Activated naive CD8-positive, alpha-beta T cell treated with anti-CD3 and anti-CD28 coated beads, Interleukin-2, amount 50 U/mL, for 24 hours (primary cell): ENCODE measurements at places on chromosomes 2 and 18.

DNA sequence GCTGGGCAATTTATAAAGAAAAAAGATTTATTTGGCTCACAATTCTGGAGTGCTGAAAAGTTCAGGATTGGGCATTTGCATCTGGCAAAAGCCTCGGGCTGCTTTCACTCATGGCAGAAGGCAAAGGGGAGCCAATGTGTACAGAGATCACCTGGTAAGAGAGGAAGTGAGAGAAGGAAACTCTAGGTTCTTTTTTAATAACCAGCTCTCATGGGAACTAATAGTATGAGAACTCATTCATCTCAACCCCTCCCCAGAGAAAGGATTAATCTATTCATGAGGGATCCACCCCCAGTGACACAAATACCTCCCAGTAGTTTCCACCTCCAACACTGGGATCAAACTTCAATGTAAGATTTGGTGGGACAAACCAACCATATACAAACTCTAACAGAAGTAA, 129.0 kb downstream of the EVA1A start:
- peaks cover 15% of the 10 kb centered on the region for H3K27me3 ChIP-seq
- no peaks in the 10 kb centered on the region for H3K4me1 ChIP-seq
- no peaks in the 10 kb centered on the region for H3K36me3 ChIP-seq
- no peak for DNase-seq
- H3K4me3 ChIP-seq: no peak overlapping the region

GRCh38 chr2:207839028-207839427, 69.3 kb upstream of the FZD5 start:
- H3K4me1 ChIP-seq: no peaks in the 10 kb centered on the region
- DNase-seq: no peak
- no peaks in the 10 kb centered on the region for H3K36me3 ChIP-seq
- no peak overlapping the region for H3K27ac ChIP-seq

DNA sequence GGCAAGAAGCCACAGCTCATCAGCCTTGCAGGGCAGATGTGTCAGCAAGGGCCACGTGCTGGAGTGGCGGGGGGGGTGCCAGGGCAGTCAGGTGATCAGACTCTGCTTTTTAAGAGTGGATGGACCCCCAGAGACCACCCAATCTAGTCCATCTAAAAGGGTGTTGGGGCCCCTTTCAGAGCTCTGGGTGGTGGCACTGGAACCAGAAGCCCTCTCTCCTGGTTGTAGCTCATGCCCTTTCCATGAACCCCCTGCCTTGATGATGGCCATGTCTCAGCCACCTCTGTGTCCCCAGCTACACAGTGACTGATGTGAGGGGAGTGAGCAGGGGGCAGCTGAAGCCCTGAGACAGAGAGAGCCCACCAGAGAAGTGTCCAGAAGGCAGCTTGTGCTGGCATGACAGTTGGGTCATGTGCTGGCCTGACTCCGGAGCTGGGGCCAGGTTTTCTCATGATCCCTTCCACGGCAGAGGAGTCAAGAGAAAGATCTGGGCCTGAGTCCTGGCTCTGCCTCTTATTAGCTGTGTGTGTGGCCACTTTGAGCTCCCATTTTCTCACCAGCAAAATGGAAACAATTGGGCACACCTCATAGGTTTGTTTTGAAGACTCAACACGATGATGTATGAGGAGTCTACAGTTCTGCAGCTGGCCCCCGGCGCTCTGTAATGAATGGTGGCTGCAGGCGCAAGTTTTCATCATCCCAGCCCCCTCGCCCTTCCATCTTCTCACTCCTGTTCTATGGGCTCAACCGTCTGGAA, 195.7 kb downstream of the ZFP36L2 start:
- no peak overlapping the region for H3K4me3 ChIP-seq
- H3K27me3 ChIP-seq: no peaks in the 10 kb centered on the region
- peaks cover 15% of the 10 kb centered on the region for H3K4me1 ChIP-seq
- H3K27ac ChIP-seq: no peak overlapping the region
- H3K36me3 ChIP-seq: no peaks in the 10 kb centered on the region

- H3K27me3 ChIP-seq: no peaks in the 10 kb centered on the region
- no peaks in the 10 kb centered on the region for H3K4me1 ChIP-seq
- H3K36me3 ChIP-seq: no peaks in the 10 kb centered on the region
- no peak overlapping the region for H3K27ac ChIP-seq
- no peak overlapping the region for H3K4me3 ChIP-seq
Observed at GRCh38 chr2:147149575-147150240, 695.1 kb upstream of the ACVR2A start.

DNA sequence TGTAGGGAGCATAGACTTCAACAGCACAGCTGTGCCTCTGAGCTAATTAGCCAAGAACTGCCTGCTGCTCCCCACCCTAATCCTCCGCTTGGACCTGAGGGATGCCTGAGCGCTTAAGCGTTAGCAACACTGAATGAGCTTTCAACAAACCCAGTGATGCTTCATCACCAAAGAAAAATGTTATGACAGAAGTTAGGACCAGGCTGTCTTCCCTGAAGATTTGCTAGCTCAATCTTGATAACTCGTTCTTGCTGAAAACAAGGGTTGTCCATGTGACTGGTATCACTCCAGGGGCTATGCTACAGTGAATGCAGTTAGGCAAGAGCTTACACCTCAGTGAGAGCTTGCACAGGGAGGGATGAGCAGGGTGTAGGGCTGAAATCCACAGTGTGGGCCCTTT, 190.7 kb upstream of the SIX2 start:
- no peaks in the 10 kb centered on the region for H3K4me1 ChIP-seq
- no peak overlapping the region for H3K4me3 ChIP-seq
- DNase-seq: no peak
- no peaks in the 10 kb centered on the region for H3K36me3 ChIP-seq
- H3K27me3 ChIP-seq: peaks cover 3% of the 10 kb centered on the region

GRCh38 chr2:133652398-133652797, 84.1 kb upstream of the NCKAP5 start:
- no peaks in the 10 kb centered on the region for H3K36me3 ChIP-seq
- peaks cover under 1% of the 10 kb centered on the region for H3K27me3 ChIP-seq
- no peak for DNase-seq
- no peaks in the 10 kb centered on the region for H3K4me1 ChIP-seq
- no peak overlapping the region for H3K4me3 ChIP-seq
- no peak overlapping the region for H3K27ac ChIP-seq

DNA sequence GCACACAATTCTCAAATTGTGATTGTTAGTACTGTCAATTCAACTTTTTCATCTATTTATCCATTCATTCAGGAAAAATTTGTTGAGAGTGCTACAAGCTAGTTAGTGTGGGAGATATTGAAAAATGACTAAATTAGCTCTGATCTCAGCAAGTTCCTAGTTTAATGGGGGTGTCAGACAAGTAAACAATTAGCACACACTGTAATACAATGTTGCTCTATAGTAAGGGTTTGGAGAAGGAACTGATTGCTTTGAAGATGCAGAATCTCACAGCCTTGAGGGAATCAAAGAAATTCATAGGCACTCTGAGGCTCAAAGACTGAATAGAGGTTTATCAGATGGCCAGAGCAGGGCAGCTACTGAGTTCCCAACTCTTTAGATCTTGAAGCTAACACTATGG, 6.8 kb upstream of the CCNYL1 start:
- H3K36me3 ChIP-seq: no peaks in the 10 kb centered on the region
- no peak for DNase-seq
- no peak overlapping the region for H3K4me3 ChIP-seq
- H3K4me1 ChIP-seq: no peaks in the 10 kb centered on the region

GRCh38 chr2:68320118-68320641, 431 bp upstream of the CNRIP1 start:
- peak overlapping the region; percentile 70 for H3K4me3 ChIP-seq
- no peaks in the 10 kb centered on the region for H3K36me3 ChIP-seq
- DNase-seq: no peak
- peaks cover 56% of the 10 kb centered on the region for H3K27me3 ChIP-seq
- peak overlapping the region; percentile 62 for H3K27ac ChIP-seq

DNA sequence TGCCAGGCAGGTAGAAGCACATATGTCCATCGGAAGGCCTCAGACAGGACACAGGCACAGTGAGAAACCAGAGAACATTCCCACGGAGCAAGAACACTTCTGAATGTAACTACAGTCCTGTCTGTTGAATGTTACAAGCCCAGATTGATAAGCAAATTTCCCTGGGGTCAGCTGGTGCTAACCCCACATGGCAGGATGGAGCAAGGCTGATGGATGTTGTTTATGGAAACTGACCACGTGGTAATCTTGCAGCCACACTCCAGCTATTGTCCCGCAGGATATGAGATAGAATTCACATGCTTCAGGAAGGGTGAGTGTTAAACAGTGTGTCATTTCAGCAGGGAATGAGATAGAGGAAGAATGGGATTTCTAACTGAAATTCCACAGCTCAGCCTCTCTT, 138.8 kb upstream of the COPS8 start:
- no peaks in the 10 kb centered on the region for H3K27me3 ChIP-seq
- DNase-seq: no peak
- H3K4me3 ChIP-seq: no peak overlapping the region
- no peaks in the 10 kb centered on the region for H3K36me3 ChIP-seq
- no peak overlapping the region for H3K27ac ChIP-seq
- H3K4me1 ChIP-seq: no peaks in the 10 kb centered on the region

DNA sequence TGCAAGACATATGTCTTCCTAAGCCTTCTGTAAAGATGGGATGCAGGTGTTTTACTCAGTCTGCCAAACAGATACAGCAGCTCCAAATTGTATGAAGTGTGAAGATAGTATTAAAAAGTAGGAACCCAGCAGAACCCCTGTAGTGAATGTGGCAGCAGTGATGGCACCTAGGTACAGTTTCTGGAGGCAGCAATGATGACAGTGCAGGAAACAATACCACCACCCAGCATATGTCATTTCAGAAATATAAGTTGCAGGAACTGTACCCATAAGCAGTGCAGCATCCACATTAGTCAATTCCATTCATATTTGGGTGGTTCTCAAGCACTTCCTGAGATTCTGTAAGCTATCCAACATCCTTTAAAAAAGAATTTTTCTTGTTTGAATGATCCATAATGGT, 46.7 kb upstream of the ATP5MC3 start:
- H3K36me3 ChIP-seq: no peaks in the 10 kb centered on the region
- H3K27me3 ChIP-seq: peaks cover 28% of the 10 kb centered on the region
- no peak for DNase-seq
- peaks cover 21% of the 10 kb centered on the region for H3K4me1 ChIP-seq

- no peak overlapping the region for H3K4me3 ChIP-seq
- no peaks in the 10 kb centered on the region for H3K27me3 ChIP-seq
- H3K4me1 ChIP-seq: peaks cover 7% of the 10 kb centered on the region
Observed at GRCh38 chr2:25760297-25760696, 86.9 kb upstream of the DTNB start.

- H3K4me3 ChIP-seq: no peak overlapping the region
- H3K27ac ChIP-seq: no peak overlapping the region
- H3K27me3 ChIP-seq: no peaks in the 10 kb centered on the region
Observed at GRCh38 chr2:30218814-30219213, 12.5 kb upstream of the LBH start.

DNA sequence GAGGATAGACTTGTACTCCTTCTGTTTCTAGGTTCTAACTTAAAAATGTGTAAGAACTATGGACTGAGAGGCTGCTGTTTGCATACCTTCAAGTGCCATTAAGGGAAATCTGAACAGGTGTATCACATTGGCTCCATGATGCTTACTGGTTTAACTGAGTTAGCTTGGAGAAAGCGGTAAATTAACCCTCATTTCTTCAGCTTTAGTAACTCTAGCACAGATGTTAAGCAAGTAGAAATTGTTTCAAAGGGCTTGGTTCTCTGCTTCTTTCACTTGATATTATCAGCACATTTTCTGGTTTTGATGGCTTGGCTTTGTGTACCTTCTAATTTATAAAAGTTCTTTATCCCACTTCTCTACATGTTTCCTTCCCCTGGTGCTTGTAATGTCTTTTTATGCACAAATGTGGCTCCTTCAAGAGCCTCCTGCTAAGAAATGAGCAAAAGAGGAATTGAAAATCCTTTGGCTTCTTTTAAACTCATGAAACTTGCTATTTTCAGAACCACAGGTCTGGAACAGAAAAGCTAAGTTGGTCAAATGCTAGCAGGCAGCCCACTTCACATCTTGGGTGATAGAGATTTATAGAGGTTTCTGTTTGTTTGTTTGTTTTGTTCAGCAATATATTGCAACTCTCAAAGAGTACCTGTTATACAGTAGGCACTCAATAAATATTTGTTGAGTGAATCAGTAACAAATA, 249.9 kb upstream of the THUMPD2 start:
- H3K4me1 ChIP-seq: peaks cover 12% of the 10 kb centered on the region
- H3K36me3 ChIP-seq: peaks cover 5% of the 10 kb centered on the region
- H3K4me3 ChIP-seq: no peak overlapping the region
- H3K27me3 ChIP-seq: no peaks in the 10 kb centered on the region
- DNase-seq: no peak
- no peak overlapping the region for H3K27ac ChIP-seq

DNA sequence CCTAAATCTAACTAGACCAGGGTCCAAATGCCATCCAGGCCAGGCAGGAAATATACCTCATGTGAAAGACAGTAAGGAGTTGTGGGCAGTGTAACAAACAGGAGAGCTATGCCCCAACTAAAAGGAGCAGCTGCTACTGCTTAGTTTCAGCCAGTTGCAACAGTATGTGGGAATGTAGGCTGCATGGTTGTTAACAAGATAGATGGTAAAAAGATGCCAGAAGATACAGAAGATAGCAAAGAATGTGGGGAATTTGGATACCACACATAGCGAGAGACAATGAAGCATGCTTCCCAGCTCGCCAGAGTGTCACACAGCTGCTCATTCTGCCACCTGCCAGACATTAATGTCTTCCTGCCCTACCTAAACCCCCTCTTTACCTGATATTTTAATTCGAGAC, 39.4 kb upstream of the CYBRD1 start:
- H3K4me1 ChIP-seq: peaks cover 7% of the 10 kb centered on the region
- H3K36me3 ChIP-seq: peaks cover 46% of the 10 kb centered on the region

- no peaks in the 10 kb centered on the region for H3K27me3 ChIP-seq
- H3K4me1 ChIP-seq: peaks cover 20% of the 10 kb centered on the region
- DNase-seq: no peak
- peak overlapping the region; percentile 76 for H3K4me3 ChIP-seq
Observed at GRCh38 chr2:218369330-218369729, 12.7 kb downstream of the CATIP start.

DNA sequence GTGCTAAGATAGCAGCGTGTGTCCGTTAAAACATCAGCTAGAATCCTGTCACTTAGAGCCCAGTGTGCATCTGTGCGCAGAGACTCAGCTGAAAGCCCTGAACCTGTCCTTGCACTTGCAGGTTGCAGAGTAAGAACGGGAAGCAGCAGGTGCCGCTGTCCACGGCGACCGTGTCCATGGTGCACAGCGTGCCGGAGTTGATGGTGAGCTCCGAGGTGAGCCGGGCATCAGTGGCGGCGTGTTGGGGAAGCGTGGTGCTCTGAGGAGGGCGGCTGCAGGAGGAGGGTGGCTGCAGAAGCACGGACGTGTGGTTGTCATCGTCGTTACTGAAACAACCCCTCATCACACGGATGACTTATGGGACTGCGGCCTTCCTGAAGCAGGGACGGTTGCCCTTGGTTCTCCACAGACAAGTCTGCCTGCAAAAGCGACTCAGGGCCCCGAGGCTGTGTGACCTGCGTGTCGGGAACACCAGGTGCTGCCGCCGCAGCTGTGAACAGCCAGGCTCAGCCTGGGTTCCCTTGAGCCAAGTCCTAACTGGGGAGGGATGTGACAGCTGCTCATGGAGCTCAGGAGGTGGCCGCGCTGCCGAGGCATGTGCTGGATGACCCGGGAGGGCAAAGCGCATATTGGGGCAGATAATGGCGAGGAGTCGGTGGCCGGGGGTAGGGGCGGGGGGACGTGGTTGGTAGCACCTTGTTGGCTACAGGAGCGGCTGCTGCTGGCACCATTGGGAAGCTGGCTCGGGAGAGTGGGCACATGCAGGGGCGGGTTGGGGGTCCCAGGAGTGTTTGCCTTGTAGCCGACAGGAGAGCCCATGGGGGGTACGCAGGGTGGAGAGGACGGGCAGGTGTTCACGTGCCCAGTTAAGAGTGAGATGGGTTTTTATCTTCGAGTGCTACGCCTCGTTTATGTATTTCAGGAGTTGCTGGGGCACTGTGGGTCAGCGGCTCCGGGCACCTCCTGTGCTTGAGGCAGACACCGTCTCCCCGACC, 16.6 kb downstream of the CTDP1 start:
- H3K4me3 ChIP-seq: no peak overlapping the region
- DNase-seq: no peak
- H3K36me3 ChIP-seq: peaks cover 40% of the 10 kb centered on the region
- H3K27ac ChIP-seq: no peak overlapping the region
- H3K27me3 ChIP-seq: no peaks in the 10 kb centered on the region
- H3K4me1 ChIP-seq: peaks cover 25% of the 10 kb centered on the region
